Anterior cingulate cortex (tissue), 58 donors: ENCODE measurements at places on chromosomes 3 and 15.

- DNase-seq, result no peak
Observed at GRCh38 chr3:139655909-139656595, 21.7 kb downstream of the NMNAT3 start.

DNA sequence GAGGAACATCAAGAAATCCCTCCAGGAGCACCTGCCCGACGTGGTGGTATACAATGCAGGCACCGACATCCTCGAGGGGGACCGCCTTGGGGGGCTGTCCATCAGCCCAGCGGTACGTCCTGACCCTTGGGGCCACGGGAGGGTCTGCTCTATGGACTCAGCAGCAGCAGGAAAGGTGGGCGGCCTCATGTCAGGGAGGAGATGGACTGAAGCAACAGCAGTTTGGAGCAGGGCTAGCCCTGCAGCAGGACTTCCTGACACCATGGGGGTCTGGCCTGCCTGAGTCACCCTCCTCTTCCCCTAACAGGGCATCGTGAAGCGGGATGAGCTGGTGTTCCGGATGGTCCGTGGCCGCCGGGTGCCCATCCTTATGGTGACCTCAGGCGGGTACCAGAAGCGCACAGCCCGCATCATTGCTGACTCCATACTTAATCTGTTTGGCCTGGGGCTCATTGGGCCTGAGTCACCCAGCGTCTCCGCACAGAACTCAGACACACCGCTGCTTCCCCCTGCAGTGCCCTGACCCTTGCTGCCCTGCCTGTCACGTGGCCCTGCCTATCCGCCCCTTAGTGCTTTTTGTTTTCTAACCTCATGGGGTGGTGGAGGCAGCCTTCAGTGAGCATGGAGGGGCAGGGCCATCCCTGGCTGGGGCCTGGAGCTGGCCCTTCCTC, 24.2 kb downstream of the HDAC11 start:
- DNase-seq, result no peak

DNA sequence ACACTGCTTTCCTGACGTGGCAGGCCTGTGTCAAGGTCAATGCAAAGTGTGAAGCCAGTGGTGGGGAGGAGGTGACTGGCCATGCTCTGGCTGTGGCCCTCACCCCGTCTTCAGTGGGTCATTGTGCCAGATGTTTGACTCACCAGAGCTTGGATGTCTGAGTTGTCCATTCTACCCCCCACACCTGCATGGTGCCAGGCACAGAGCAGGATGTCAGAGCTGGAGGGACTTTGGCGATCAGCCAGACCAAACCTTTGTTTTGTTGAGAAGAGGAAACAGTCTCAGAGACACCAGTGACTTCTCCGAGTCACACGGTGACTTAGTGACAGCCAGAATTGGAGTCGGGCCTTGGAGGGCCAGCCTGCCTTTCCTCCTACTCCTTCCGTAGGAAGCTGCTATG, 49.5 kb downstream of the SMAD6 start:
- DNase-seq, result no peak

GRCh38 chr15:29208352-29208751, 61.3 kb downstream of the NSMCE3 start:
- no peak for DNase-seq

- no peak for DNase-seq
Observed at GRCh38 chr3:198107840-198108734, 148.1 kb downstream of the LMLN start.

DNA sequence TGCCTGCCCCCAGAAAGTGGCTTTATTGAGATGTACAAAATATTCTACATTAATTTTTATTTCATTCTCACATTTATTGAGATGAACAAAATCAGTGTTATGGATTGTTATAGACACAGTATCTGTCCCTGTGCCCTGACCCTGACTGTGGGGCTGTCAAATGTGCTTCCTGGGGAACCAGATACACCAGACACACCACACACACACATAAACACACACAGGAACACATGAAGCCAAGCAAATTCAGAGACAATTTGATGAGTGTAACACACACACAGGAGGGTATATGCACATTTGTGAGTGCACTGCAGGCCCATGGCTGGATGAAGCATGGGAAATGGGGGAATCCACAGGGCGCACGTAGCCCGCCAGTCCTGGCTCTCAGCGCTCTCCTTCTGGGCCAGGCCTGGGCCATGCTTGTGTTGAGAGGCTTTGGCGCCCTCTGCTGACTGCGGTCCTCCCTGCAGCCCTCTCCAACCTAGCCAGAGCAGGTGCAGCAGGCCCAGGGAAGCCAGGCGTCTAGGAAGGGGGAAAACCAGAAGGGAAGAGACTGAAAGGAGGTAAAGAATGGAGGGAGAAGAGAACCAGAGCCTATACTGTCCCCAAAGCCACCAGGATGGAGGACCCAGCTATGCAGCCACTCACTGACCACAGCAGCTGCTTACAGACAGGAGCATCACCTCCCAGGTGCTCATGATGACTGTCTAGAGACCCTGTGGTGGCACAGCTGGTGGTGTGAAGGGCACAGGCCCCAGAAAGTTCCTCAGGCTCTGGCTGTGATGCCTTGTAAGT, 18.0 kb upstream of the LOXL1 start:
- peak; percentile 60 for DNase-seq

GRCh38 chr15:73866881-73867410, 6.4 kb upstream of the TBC1D21 start:
- no peak for DNase-seq

DNA sequence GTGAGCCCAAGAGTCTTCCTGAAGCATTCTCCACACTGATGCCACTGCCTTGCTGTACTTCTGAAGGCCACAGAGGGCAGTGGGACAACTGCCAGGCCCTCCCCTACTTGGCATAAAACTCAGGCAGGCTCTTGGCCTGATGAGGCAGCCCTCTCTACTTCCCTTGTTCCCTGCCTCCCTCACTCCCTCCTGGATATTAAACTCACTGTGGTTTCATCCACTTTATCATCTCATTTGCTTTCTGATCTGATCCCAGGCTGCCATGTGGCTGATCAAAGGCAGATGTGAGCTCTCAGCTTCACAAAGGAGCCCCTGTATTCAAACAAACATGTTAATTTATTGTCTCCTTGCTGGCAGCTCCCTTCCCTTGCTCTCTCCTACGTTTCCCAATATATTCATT, 533.5 kb downstream of the IGSF11 start:
- DNase-seq, result peak; percentile 6

GRCh38 chr15:94362385-94363092, 131.2 kb downstream of the MCTP2 start:
- DNase-seq, result no peak

DNA sequence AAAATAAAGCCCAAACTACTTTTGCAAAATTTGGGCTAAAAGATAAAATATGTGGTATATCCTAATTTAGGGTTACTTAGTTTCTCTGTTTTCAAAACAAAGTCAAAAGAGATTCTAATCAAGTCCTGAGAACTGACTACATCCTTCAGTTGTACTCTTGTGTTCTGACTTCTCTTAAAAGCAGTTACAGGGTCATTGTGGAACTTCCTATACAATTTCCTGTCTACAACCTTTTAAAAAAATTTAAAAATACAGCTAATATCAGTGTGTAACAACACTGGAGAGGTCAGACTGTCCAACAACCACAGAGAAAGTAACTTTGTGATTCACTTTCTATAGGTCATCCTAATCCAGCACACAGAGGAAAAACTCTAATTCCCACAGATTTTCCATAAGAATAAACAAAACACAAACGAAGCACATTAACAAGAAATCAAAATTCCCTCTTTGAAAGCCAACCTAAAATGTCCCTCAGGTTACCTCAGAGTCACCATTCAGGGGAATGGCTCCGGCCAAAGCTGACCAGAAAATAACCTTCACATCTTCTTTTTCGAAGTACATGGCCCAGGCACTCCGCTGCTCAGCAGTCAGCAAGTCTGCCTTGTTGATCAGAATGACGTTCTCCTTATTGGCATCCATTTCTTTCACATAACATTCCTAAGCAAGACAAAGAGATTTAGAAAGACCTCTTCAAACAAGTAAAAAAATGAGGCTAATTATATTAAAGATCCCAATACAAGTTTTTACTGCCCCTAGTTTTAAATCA, 13.3 kb downstream of the LSG1 start:
- DNase-seq, result no peak

- no peak for DNase-seq
Observed at GRCh38 chr3:126549861-126550487, 8.8 kb downstream of the C3orf22 start.

DNA sequence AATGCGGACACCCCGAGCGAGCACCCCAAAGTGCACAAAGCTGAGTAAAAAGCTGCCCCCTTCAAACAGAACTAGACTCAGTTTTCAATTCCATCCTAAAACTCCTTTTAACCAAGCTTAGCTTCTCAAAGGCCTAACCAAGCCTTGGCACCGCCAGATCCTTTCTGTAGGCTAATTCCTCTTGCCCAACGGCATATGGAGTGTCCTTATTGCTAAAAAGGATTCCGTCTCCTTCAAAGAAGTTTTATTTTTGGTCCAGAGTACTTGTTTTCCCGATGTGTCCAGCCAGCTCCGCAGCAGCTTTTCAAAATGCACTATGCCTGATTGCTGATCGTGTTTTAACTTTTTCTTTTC, 5.3 kb downstream of the BHLHE40 start:
- DNase-seq, result no peak

- no peak for DNase-seq
Observed at GRCh38 chr15:95557226-95558046, 773.1 kb upstream of the NR2F2 start.

DNA sequence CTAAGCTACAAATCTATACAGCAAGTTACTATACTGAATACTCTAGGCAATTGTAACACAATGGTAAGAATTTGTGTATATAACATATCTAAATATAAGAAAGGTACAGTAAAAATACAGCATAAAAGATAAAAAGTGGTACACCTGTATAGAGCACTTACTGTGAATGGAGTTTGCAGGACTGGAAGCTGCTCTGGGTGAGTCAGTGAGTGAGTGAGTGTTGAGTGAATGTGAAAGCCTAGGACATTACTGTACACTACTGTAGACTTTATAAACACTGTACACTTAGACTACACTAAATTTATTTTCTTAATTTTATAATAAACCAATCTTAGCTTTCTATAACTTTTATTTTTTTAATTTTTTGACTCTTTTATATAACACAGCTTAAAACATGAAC, 123.1 kb downstream of the ZMAT3 start:
- DNase-seq, result no peak

- DNase-seq, result no peak
Observed at GRCh38 chr15:30036036-30036703, 46.6 kb upstream of the GOLGA8J start.

DNA sequence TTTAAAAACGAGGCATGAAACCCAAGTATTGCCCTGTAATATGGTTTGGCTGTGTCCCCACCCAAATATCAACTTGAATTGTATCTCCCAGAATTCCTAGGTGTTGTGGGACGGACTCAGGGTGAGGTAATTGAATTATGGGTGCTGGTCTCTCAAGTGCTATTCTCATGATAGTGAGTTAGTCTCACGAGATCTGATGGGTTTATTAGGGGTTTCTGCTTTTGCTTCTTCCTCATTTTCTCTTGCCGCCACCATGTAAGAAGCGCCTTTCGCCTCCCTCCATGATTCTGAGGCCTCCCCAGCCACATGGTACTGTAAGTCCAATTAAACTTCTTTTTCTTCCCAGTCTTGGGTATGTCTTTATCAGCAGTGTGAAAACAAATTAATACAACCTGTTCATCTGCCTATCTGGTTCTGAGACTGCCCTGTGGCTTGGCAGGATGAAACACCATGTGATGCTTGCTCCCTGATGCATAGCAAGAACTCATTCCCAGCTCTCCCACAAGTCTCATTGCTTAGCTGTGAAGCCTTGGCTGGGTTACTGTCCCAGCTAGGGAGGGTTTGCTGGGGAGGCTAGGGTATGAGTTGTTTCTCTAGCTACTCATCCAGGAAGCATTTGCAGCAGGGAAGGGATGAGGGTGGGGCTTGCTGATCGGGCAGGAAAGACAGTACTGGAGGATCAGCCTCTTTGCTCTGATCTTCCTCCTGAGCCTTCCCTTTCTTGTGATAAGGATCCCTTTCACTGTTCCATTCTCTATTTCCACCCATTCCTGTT, 3.7 kb upstream of the SQOR start:
- no peak for DNase-seq

DNA sequence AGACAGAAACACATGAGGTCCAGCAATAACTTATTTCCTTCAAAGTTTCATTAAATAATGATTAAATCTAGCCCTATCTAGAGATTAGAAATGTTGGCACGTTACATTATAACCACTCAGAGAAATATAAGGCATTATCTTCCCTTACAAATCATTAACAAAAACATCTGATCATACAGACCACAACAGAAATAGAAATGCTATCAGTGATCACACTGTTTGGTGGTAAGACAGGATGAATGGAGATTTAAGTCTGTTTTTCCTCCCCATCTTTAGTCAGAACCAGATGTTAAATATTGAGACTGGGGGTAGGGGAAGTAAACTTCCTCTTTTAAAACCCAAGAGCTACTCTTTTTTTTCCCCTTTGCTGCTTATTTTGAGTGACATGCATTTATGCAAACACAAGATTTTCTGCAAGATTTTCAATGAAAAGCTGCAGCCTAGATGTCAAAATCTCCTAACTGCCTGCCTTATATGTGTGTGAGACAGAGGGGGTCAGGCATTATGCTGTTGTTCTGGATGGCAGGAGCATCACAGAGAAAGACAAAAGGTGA, 70.4 kb downstream of the CBLB start:
- DNase-seq, result no peak

- no peak for DNase-seq
Observed at GRCh38 chr15:92614301-92614700, 41.3 kb downstream of the FAM174B start.

DNA sequence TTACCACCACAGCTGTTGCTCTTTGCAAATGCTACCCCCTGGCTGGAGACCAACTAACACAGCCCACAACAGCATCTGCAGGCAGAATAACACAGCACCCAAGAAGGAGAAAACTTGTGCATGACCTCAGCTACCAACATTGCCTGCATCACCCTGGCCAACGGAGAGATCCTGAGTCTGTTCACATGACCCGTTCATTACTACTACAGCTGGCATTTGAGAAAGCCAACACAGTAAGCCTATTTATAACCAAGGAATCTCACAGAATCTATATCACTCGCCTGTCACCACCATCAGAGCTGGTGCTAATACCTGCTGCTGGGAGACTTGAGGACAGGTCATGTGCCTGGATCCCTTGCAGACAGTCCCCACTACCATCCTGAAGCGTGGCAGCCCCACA, 215.2 kb downstream of the POLQ start:
- no peak for DNase-seq

GRCh38 chr3:150303768-150304167, 104.3 kb upstream of the TSC22D2 start:
- DNase-seq, result no peak

GRCh38 chr3:112685956-112686799, 45.2 kb upstream of the CCDC80 start:
- DNase-seq, result no peak

DNA sequence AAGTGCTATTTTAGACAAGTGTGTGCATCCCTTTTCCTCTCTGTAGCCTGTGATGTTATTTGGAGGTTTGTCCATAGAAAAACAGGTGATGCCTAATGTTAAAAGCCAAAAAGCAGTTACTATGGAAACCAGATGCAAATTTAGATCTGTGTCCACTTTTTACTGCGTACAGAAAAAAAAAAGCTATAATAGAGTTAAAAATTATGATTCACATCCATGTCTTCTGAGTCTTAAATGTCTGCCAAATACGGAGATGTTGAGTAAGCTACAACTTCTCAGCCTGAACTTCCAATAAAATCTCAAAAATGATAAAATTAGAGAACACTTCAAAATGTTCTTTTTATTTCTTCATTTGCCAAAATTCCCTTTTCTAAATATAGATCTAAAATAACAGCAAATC, 74.2 kb upstream of the GAP43 start:
- DNase-seq, result no peak
